Epithelial cell of prostate (primary cell): ENCODE measurements at places on chromosomes 2 and 18.

DNA sequence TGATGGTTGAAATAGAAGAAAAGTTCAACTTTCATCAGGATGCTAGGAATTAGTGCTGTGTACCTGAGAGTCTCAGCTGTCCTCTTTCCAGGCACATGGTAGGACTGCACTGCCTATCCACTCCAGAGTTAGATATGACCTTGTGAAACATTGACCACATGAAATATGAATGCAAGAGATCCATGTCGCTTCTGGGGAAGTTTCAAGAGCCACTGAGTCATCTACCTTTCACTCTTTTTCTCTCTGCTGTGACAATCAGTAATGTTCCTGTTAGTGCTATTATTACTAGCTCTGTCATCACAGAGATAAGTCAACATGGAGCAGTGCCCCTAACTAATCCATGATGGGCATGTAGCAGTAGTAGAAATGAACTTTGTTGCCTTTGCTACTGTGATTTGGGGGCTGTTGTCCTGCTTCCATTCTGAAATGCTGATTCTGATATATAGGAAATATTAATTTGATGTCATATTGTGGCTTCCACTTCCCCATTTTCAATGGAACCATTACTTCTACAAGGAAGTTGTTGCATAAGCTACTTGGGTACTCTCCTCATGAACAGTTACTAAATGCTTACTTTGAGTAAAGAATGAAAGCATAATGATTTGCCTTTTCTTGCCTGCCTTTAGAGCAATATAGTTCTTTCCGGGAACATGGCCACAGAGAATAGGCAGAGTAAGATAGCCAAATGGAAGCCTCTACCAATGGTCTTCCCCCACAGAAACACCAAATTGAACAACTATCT is 192.8 kb upstream of the ZNF521 start:
- DNase-seq = no peak

GRCh38 chr2:161135951-161136593 is 24.2 kb upstream of the TANK start:
- no peak for DNase-seq

DNA sequence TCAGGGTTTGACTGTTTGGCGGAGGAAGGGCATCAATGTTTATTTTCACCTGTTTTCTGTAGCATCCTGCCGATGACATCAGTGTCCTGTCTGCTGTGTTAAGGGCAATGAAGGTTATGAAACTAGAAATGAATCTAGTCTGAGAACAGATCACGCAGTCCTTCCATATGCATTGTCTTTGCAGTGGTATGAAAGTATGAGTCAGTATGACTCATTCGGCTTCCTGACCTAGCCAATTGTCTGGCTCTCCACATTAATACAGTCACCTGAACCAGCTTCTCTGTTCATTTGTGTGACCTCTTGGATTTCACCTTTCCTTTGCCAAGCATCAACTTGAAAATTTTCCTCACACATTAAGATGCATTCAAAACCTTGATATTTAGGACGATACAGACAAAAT is 353.8 kb downstream of the RND3 start:
- peak; percentile 98 for DNase-seq

- DNase-seq = no peak
Observed at GRCh38 chr2:59322870-59323269, 1081.7 kb upstream of the FANCL start.

DNA sequence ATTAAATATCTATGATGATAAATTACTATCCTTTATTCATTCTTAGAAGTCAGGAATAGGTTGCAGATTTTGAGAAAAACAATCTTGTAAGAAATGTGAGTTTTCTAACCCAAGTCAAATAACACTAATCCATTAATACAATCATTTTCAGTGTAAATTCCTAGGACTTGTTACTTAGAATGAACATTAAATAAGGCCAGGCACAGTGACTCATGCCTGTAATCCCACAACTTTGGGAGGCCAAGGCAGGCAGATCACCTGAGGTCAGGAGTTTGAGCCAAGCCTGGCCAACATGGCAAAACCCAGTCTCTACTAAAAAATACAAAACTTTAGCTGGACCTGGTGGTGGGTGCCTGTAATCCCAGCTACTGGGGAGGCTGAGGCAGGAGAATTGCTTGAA is 45.8 kb upstream of the CDKL4 start:
- no peak for DNase-seq

GRCh38 chr2:52861596-52861995 is 906.0 kb upstream of the CHAC2 start:
- DNase-seq = no peak

DNA sequence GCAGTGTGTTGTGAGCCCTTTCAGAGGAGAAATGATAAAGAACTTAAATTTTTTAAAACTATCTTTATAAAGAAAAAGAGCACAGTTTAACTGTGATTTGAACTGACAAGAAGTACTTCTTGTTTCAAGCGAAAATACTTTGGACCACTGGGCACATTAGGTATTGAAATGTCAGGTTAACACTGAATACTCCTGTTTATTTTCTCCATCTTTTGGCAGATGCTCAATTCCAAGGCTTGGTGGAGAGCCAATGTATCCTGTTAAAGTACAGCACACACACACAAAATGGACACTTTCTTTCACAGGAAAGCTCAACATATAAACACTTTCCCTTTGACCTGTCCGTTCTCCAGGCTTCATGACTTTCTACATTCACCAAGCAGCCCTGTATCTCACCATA is 32.6 kb upstream of the SP3 start:
- no peak for DNase-seq

- DNase-seq = no peak
Observed at GRCh38 chr2:101734505-101735165, 37.1 kb downstream of the MAP4K4 start.

GRCh38 chr2:12688091-12688490 is 28.6 kb upstream of the TRIB2 start:
- DNase-seq = no peak
